Activated CD8-positive, alpha-beta memory T cell treated with anti-CD3 and anti-CD28 coated beads, Interleukin-2, amount 10 ng/mL, durations not matched to agents 7 days and 5 days (primary cell): ENCODE measurements at places on chromosomes 5 and 9.

GRCh38 chr5:71482132-71482531 is 26.7 kb downstream of the BDP1 start:
- no peak for DNase-seq

DNA sequence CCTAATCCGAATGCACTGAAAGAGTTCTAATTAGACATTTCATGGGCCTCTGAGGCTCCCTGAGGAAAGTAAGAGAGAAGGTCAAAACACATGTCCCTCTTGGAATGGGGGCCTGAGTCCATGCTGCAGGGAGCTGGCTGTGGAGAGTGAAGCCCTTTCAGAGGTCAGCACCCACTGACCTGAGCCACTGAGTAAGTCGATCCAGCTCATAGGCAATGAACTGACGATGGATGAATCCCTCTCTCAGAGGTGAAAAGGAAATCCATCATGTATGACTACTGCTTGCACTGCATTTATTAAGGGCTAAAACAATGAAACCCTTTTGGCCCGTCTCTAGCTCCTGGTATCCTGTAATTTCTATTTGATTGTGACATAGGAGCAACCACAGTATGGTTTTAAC is 288.9 kb upstream of the VLDLR start:
- DNase-seq, result no peak

DNA sequence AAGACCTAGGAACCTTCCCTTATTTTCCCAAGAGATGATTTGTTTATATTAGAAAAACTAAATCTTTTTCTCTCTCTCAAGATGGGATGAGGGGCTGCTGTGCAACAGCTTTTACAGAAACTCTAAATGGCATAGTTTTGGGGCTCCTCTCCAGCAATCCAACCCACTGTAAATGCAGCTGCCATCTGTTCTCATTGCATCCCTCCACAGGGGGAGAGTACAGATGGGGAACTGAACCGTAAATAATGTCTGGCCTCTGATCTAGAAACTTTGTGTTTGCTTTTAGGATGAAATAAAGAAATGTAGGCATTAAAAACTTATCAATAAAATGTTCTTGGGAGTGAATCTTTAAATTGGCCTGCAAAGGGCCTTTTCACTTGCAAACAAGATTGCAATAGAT is 291.4 kb downstream of the MCTP1 start:
- DNase-seq, result no peak

DNA sequence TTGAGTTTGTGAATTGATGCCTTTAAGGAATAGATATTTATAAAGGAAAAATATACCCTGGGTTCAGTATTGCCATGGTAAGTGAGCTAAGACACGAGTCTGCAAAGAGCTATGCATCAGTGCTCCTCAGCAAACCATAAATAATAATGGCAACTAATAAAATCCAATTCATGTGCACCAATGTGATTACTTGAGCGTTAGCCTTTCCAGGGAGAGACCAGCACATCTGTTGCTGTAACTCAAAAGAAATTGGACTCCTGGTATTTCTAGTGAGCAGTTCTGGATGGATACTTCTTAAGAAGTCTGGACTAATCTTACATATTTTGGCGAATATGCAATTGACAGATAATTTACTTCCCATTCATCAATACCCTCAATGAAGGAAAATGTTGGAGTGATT is 373.3 kb downstream of the ARHGEF28 start:
- no peak for DNase-seq

- no peak for DNase-seq
Observed at GRCh38 chr9:121289026-121289771, 21.2 kb downstream of the GSN start.

- no peak for DNase-seq
Observed at GRCh38 chr9:125963932-125964331, 216.8 kb downstream of the PBX3 start.

DNA sequence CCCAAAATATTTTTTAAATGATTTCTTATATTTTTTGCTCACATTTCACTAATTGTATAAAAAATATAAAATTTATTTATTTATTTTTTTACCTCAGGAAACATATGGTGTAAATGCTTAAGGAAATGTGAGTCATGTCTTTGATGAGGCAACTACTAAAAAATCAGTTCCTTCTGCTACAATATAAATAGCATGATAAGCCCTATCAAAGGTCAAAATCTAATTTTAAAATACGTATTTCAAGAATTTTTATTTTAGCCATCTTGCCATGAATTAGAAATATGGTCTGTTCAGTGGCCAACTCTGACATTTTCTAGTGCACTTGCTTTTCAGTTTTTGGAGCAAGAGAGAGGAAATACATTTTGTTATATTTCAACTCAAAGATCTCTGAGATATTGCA is 50.5 kb downstream of the PDE4D start:
- no peak for DNase-seq

DNA sequence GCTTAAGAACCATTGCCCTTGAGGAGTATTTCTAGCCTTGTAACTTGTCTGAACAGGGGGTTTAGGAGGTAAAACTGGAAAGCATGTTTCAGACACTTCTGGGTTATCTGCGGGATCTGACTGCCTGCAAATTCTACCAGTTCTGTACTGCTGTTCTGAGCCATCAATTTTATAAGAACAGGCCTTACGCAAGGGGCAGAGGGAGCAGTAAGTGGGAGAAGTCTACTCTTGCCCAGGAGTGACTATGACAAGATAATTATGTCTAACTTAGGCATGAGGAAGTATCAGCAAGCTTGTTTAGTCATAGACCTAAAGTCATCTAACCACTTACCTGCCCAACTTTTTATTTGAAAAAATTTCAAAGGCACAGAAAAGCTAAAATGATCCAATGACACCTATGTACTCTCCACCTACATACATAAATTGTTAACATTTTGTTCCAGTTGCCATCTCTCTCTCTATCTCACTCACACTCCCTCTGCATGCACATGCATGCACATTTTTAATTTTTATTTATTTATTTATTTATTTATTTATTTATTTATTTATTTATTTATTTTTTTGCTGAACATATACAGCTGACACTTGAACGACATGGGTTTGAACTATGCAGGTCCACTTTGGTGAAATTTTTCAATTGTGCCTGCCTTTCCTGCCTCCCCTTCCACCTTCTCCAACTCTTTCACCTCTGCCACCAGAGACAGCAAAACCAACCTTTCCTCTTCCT is 18.4 kb upstream of the DEPDC1B start:
- no peak for DNase-seq

- DNase-seq, result no peak
Observed at GRCh38 chr5:38547257-38547656, 9.2 kb downstream of the LIFR start.

- DNase-seq, result peak; percentile 83
Observed at GRCh38 chr5:65076251-65076869, 307.6 kb downstream of the CWC27 start.

DNA sequence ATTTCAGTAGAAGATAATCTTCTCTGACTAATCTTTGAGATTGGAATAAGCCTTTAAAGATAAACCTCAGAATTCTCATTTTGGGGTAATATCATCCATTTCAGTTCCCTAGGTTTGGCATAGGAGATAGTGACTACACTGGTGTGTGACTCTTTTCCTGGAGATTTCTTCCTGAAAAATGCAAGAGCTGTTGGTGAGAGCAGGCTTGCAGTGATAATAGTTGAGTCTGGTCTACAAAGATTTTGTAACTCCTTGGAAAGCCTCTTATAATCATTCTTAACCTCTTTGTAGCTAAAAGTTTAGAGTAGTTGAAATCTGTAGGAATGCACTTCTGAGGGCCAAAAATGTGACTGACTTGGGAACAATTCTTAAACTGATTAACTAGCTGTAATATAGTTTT is 23.4 kb downstream of the RANBP17 start:
- no peak for DNase-seq

DNA sequence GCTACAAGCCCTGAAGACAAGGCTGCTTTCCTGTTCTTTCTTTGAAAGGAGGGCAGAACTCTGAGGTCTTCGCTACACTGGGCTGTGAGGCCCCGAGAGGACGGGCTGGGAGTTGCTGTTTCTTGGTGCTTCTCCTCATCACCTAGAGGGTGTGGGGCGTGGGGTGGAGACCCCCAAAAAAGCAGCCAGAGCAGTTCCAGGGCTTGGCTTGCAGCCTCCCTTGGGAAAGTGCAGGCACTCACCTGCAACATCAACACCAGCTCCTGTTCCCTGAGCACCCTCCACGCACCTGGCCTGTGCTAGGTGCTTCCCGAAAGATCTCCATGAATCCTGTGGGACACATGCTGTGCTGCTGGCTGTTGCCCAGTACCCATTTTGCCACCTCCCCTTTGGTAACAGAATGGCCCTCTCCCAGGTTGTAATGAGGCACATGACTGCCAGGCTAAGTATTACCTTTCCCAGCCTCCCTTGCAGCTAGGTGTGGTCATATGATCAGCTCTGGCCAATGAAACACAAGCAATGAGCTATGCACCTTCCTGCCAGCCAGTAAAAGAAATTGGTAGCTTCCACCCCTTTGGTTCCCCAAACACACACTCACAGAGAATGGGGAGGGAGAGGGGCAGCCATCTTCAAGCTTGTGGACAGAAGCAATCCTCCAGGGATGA is 146.0 kb downstream of the C9orf50 start:
- no peak for DNase-seq
